ENCODE measurements at places on chromosomes 4 and X. TPM values are rescaled to one million over a fixed set of nuclear protein-coding genes. Genes with fewer than 3 reads are reported as not detected.

The KDR gene
- total RNA-seq: 183 TPM

The TCP11X2 gene
- not detected for total RNA-seq

The L1CAM gene
- total RNA-seq: 0.05 TPM

The TKTL2 gene
- not detected for total RNA-seq

The UGT2B10 gene
- not detected for total RNA-seq

The NDNF gene
- 0.33 TPM for total RNA-seq

The OSTC gene
- total RNA-seq: 172 TPM

The DRD5 gene
- not detected for total RNA-seq

The COL4A6 gene
- total RNA-seq: 1.1 TPM

The PABPC5 gene
- total RNA-seq: 0.44 TPM

The RNF128 gene
- total RNA-seq: not detected

The STATH gene
- not detected for total RNA-seq

The EPGN gene
- total RNA-seq: not detected

The MAGEA9B gene
- not detected for total RNA-seq

The ETDB gene
- not detected for total RNA-seq

The FAM50A gene
- total RNA-seq: 57.8 TPM

The MAGEC1 gene
- total RNA-seq: not detected

The MAGEE1 gene
- total RNA-seq: 0.25 TPM

The FAM9B gene
- total RNA-seq: not detected

The YTHDC1 gene
- 24.9 TPM for total RNA-seq

The UCP1 gene
- not detected for total RNA-seq

The CENPE gene
- total RNA-seq: 19.4 TPM

The MAOB gene
- total RNA-seq: not detected

Data from mammary microvascular endothelial cell (primary cell).